ENCODE measurements at places on chromosomes 11 and 22.

GRCh38 chr11:122743949-122744348, 88.4 kb downstream of the UBASH3B start:
- no peak for DNase-seq

GRCh38 chr22:30891443-30891755, 77.2 kb downstream of the MORC2 start:
- DNase-seq: no peak

- DNase-seq: no peak
These were observed 55.7 kb downstream of the MYO18B start for GRCh38 chr22:25797498-25798290.

GRCh38 chr11:132587716-132588115, 944.6 kb downstream of the OPCML start:
- no peak for DNase-seq

GRCh38 chr22:19739448-19739895, 16.1 kb downstream of the GP1BB start:
- DNase-seq: no peak

- DNase-seq: no peak
These were observed 88.5 kb downstream of the ZBTB16 start for GRCh38 chr11:114148013-114148382.

DNA sequence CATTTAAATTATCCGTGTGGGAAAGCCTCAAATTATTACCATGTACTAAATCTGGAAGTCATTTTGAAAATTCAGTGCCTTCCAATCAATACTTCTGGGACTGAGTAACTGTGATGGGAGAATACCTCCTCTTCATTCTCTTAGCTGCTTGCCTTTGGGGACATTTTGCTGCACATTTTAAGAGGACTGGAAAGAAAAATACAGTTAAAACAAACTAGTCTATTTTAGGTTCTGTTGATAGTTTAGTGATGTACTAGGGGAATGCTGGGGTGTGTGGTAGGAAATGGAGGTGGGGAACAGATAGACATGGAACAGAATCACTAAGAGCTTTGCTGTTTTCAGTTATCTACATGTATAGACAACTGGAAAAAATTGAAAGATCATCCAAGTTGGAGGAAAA, 65.7 kb upstream of the APOA1 start:
- DNase-seq: no peak

GRCh38 chr22:26674211-26675190, 17.1 kb downstream of the MIAT start:
- DNase-seq: no peak

DNA sequence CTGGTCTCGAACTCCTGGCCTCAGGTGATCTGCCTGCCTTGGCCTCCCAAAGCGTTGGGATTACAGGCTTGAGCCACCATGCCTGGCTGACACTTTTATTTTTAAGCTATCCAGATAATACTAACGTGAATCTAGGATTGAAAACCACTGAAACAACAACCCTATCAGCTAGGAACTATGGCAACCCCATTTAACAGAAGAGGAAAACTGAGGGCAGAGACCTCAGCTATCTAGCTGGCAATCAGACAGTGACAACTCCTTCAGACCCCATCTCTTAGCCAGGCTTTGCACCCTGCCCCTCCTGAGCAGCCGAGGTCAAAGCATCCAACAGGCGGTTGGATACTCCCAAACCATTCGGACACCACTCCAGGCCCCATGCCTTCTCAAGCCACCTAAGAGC, 14.1 kb downstream of the ABTB2 start:
- DNase-seq: no peak

- no peak for DNase-seq
These were observed 717 bp downstream of the OSM start for GRCh38 chr22:30265823-30266444.

GRCh38 chr22:37032535-37033460, 13.3 kb downstream of the MPST start:
- no peak for DNase-seq

DNA sequence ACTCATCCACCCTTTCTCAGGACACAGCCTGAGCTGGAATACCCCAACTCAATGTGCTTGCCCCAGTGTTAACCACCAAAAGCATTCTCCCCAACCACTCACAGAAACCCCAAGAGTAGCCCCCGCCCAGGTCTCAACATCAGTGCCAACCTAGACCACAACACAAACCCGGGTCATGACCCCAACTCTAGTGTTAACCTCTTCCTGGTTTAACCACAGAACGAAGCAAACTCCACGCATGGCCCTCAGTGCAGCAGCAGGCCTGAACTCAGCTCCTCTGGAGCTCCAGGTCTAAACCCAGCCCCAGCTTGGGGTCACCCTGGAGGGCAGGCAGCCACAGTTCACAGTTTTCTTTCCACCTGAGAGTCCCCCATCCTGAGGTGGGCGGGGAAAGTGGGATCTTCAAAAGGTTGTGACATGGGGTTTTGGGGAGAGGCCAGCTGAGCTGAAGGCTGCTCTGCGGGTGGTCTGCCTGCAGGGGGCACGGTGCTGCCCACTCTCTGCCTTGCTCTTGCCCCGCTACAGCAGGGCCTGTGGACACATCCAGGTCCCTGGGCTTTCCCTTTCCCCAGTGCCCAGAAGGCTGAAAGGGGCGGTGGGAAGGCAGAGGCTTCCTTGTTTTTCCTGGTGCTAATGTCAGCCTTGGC, 37.9 kb downstream of the NECTIN1 start:
- DNase-seq: no peak

- DNase-seq: no peak
These were observed 124.7 kb upstream of the BMAL1 start for GRCh38 chr11:13152736-13153541.

DNA sequence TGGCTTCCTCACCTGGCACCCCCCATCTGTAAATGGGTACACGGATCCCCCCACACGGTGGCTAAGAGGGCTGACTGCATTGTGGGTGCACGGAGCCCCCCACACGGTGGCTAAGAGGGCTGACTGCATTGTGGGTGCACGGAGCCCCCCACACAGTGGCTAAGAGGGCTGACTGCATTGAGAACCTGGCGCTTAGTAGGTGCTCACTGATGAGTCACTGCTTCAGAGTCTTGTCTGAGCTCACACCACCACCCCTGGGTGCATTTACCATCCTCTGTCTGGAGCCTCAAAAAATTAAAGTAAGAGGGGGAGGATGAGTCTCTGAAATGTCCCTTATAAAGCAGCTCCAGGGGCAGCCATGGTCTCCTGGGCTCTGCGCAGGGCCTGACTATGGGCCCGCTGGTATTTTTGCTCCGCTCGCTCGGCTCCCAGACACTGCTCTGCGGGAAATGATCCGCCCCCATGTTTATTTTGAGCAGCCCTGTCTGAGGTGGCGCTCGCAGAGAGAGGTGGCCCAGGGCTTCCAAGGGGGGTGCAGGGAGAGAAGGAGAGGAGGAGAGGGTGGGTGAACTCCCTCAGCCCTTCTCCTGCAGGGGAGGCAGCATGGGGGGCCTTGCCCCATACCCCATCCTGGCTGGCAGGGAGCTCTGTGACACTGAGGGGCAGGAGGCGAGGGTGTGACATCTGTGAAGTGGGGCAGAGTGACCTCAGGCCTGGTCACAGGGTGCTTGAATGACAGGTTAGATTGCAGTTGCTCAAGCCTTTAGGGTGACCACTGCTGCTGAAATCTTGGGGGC, 82.6 kb downstream of the CACNA1I start:
- no peak for DNase-seq

DNA sequence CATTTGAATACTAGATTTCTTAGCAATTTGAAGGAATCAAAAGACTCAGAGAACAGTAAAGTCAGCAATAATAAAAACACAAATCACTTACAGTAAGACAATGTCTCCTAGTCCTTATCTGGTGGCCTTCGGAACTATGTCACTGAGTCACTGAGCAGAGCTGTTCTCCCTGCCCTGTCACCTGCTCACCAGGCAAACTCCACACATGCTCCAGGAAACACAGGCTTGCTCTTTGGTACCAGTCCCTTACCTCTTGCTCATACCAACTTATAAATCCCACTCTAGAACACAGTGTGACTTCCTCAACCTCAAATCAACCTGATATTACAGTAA, 81.1 kb upstream of the CHRM4 start:
- no peak for DNase-seq

DNA sequence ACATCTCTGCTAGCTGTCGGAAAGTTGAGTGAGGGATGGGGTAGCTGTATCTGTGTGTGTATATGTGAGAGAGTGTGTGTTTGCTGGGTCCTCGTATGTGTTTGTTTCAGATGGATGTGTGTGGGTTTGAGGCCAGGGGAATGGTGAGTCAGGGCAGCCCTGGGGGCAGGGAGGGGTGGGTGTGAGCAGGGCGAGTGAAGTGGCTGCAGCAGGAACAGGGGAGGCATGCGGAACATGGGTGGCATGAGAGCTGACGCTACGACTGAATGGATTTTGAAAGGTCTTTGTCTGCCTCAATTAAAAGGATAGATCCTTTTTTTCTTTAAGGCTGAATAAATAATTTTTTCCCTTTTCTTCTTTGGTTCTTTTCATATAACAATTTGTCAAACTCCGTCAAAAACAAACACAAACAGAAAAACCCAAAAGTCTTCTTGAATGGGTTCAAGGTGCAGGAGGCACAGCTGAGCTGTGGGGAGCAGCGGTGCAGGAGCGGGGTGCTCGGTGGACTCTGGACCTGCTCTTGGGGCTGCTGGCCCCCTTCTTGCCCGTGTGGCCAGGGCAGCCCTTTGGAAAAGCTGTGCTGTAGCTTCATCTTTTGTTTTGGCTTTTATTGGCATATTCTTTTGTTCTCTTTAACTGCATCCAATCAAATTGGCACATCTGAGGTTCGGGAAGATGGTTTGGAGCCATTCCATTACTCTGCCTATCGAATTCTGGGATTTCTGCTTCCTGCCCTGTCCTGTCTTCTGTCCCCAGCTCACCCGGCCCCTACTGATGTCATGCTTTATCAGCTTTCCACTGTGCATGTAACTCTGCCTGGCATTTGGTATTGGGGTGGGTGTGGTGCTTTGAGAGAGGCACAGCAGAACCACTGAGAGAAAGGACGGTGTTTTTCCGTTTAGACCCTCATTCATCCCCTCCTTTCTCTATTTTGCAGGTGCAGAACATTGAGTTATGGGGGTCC, 80.1 kb downstream of the ADAMTS15 start:
- no peak for DNase-seq

GRCh38 chr22:20488946-20489345, 6.6 kb downstream of the KLHL22 start:
- no peak for DNase-seq

- no peak for DNase-seq
These were observed 17.6 kb upstream of the SPON1 start for GRCh38 chr11:13944911-13945425.

- no peak for DNase-seq
These were observed 13.8 kb upstream of the MIAT start for GRCh38 chr22:26643418-26644100.

DNA sequence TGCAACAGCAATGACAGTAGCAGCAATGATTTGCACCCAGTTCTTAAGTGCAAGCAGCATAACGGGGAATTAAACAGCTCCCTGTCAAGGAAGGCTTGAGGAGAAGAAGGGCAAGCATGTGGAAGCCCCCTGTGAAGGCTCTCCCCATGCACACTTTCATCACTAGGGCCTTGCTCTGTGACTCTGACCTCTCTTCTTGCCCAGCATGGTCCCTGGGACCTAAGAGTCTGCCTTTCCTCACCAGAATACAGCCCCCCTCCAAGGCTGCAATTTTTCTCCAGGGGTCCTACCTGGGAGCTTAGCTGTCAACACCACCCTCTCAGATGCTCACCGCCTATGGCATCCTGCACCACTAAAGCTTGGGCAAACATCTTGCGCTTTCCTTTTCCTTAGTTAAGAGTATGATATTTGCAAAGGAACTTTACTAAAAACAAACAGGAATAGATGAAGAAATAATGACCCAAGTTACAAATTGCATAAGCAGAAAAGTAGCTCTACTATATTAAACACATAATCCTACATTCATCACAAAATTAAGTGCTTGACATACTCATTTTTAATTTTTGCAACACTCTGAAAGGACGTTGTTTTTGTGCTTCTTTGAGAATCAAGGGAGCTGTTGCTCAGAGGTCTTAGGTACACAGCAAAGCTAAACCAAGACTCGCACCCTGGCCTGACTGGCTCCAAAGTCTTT, 187.6 kb downstream of the ADAMTS15 start:
- no peak for DNase-seq

DNA sequence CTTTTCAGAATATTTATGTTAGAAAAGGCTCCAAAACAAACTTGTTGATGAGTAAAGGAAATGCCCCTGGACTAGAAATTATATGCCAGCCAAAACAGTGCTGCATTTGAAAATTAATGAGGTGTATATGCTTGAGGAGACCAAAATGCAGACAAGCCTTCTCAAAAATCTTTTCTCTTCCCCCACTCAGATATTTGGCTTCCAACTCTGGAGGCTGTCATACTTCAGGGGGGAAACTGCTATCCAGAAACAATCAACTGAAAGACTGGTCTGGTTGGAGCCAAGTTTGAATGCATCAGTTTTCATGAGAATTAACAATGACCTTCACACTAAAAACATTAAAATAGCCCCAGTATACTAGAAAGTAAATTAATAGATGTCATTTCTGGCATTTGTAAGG, 98.2 kb downstream of the SGSM3 start:
- DNase-seq: no peak

DNA sequence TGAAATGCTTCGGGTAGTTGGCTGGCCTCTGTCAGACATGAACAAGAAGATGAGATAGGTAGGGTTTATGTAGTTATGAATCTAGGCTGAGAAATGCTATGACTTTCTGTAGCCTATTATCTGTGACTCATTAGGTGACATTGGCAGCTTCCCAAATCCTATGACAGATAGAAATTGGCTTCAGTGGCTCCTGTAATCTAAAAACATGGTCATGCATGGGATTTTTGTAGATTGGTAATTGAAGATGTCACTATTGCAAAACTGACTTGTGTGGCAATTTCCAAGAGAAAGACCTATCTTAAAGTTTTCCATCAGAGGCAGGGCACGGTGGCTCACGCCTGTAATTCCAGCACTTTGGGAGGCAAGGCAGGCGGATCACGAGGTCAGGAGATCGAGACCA, 29.4 kb upstream of the GRIK4 start:
- DNase-seq: no peak

- no peak for DNase-seq
These were observed 58.4 kb downstream of the CD82 start for GRCh38 chr11:44623731-44624491.

Data from smooth muscle cell of the brain vasculature (primary cell).